Skin of body (tissue), 3 donors: ENCODE measurements at places on chromosomes 11 and 22. TPM values are rescaled to one million over a fixed set of nuclear protein-coding genes. Genes with fewer than 3 reads are reported as not detected.

DNA sequence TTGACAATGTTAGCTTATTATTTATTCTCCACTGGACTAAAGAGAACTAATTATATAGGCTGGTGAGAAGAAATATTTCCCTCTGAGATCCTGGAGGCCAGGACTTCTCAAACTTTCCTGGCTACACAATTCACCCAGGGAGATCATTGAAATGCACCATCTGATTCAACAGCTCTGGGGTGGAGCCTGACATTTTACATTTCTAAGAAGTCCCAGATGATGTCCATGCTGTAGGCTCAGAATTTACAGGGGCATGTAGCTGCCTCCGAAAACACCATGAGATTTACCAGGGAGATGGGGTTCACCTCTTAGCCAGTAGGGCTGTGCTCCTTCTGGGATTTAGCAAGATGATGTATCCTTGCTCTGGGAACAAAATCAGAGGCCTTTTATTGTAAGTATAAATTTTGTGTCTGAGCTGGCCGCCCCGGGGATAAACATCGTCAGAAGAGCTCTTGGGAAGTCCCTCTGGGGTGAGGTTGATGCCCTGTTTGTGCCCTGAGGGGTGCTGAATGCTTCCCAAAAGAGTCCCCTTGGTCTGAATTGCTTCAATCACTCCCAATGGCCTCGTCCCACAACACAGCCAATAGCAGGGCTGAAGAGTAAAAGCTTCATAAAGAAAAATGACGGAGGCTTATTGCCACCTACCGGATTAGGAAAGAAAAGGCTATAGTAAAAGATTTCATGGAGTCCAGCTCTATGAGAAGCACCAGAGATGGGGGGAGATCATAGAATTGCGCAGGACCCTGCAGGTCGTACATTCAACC lies 33.4 kb upstream of the API5 start:
- DNase-seq: peak; percentile 32

DNA sequence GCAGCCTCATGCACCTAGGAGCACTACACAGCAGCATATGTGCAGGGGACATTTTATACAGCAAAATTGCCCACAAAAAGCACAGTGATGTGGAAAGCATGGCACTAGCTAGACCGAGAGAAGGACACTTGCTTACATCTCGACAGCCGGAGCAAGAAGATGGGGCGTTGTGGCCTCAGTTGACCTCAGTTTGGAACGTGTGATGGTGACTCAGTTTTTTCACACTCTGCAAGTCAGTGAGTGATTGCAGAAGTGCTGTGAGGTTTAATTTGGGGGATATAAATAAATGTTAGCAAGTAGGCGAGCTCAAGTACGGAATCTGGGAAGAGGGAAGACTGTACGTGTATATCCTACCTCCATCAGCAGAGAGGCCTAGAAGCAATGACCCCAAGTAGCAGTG lies 23.3 kb downstream of the LRP5 start:
- DNase-seq: no peak

The LMO1 gene
- total RNA-seq: 3.6 TPM

DNA sequence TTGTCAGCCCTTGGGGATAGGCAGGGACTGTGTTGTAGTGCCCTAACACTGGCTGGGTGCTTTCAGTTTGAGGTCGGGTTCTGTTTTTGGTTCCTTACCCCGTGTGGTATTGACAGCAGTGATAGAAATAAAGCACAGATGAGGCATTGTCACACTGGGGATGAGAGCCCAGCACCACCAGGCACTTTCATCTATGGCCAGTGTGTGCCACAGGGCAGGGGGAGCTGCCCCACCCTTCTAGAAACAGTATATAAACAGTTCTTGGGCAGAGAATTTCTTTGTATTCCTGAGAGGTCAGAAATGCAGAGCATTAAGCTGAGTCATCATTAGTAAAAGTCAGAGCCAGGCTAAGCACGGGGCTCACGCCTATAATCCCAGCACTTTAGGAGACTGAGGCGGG lies 23.1 kb upstream of the CDC42EP2 start:
- DNase-seq: no peak

- DNase-seq: peak; percentile 10
Measured at GRCh38 chr22:37082251-37082873, 27.2 kb downstream of the TMPRSS6 start.

DNA sequence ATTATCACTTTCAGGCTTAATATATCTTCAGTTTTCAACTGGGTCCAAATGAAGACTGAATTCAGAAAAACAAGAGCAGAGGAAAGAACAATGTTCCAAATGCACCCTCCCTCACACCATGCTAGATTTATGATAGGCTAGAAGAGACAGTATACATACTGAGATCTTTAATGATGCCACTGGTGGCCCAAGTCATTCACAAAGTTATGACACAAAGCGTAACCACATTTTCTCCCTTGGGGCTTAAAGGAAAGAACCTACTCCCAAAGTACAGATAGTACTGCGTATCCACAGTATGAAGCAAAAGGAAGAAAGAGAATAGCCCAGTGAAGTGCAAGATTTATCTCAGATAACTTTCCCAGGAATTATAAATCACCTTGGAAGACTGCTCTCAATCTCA lies 10.9 kb upstream of the SOX6 start:
- DNase-seq: no peak

DNA sequence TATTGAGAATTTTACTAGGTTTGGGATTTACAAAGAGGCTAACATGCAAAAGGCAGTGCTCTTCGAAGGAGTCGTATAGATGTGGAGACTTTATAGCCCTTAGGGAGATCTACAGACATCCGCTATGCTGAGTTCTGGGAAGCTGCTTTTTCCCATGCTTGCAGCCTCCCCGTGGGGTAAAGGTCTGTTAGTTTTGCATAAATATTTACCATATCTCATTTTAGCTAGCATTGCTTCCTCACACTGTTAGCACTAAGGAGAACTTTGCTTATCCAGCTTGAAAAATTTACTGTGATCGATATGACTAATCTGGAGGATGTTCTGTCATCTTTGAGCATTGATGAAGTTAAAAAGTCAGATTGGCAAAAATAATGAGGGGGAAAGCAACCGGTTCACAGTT lies 18.6 kb downstream of the ARHGEF12 start:
- DNase-seq: no peak

DNA sequence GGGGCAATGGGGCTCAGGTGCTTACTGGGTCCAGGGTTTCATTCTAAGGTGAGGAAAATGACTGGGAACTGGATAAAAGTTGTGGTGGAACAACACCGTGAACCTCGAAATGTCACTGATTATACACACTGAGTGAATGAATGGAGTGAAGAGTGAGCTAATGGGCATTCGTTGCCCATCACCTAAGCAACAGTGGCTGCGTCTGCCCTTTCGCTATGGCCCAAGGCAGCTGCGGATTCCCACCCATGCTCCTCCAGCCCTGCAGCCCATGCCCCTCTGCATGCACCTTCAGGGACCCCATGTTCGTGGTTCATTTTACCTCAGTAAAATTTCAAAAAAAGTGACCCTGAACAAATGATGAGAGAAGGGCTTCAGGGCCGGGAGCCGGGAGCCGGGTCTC lies 196.3 kb downstream of the CTTN start:
- no peak for DNase-seq

DNA sequence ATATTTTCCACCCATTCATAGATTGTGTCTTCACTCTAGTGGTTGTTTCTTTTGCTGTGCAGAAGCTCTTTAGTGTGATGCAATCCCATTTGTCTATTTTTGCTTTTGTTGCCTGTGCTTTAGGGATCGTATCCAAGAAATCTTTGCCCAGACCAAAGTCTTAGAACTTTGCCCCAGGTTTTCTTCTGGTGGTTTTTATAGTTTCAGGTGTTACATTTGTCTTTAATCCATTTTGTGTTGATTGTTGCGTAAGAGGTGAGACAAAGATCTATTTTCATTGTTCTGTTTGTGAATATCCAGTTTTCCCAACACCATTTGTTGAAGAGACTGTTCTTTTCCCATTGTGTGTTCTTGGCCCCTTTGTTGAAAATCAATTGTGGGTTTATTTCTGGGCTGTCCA lies 6.4 kb downstream of the IL10RA start:
- no peak for DNase-seq

DNA sequence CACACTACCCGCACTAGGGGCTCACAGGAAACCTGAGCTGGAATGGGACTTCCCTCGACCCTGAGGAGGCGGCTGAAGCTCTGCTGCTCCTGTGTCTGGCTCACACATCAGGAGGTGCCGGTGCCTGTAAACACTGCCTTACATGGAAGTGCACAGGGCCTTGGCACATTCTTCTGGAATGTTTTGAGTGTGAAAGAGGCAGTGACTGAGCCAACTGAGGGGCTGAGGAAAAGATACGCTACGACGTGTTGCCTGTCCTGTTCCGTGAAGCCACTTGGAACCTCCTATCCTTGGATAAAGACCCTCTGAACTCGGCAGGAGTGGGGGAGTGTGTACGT lies 10.5 kb downstream of the TXN2 start:
- DNase-seq: no peak

GRCh38 chr11:99015634-99016454 lies 4.9 kb upstream of the CNTN5 start:
- DNase-seq: peak; percentile 49

The SCN3B gene
- 3.6 TPM for total RNA-seq

- no peak for DNase-seq
Measured at GRCh38 chr22:43847376-43848289, 14.7 kb downstream of the SULT4A1 start.

The IGLL1 gene
- total RNA-seq: 0.39 TPM

DNA sequence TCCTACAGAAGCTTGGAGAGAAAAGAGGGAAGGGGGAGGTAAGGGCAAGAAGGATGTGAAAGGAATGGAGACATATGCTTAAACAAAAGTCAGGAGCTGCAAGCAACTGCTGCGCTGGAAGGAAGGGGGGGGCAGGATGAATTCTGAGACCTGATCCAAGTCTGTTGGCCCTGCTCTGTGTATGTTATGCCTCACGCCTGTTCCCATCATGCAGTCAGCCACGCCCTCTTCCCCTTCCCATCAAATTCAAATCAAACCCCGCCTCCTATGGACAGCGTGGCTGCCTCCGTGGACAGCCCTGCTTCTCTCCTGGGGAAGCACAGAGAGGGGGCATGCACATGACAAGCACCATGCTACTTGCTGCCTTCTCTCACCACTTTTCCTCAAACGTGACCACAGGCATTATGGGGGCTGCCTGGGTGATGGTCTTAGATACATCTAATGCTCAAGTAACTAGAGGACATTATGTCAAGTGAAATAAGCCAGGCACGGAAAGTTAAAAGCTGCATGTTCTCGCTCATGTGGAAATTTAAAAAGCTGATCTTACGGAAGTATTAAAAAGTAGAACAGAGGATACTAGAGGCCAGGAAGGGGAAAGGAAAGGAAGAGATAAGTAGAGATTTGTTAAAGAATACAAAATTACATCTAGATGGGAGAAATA lies 45.8 kb upstream of the CYP2D6 start:
- DNase-seq: no peak

The C11orf87 gene
- 0.69 TPM for total RNA-seq

- DNase-seq: no peak
Measured at GRCh38 chr11:64499261-64500004, 91.6 kb upstream of the SLC22A12 start.

- no peak for DNase-seq
Measured at GRCh38 chr22:29987137-29987536, 93.1 kb upstream of the HORMAD2 start.

The MMP7 gene
- total RNA-seq: 3.6 TPM

DNA sequence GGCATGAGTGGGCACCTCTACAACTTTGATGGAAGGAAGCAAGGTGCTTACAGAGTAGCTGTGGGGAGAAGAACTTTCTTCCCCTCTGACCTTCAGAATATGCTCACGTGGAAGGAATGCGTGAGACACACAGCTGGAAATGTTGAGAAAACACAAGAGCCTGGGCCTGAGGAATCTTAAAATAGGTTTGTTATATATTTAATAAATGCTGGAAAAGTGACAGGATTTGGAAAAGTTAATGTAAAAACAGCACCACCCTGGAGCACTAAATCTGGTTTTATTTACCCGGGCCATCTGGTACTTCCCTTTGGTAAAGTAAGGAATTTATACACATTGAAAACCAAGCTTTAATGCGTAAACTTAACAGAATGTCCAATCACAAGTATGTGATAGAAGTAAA lies 14.0 kb upstream of the AMPD3 start:
- no peak for DNase-seq

The OR52E8 gene
- total RNA-seq: not detected

DNA sequence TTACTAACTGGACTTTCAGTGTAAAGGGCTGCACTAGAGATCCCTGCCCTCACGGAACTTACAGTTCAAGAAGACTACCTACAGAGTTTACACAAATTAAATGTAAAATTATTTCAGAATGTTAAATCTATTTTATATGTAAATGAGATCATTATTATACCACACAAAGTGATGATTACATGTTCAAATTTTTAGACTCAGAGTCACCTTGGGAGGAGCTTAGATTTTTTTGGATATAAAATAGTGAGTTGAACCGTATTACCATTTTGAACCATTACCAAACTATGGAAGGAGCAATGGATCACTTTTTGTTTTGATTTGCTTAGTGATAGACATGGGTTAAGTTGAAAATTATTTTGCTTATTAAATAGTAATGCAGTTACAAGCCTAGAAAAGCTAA lies 1.6 kb downstream of the IPO7 start:
- DNase-seq: no peak

DNA sequence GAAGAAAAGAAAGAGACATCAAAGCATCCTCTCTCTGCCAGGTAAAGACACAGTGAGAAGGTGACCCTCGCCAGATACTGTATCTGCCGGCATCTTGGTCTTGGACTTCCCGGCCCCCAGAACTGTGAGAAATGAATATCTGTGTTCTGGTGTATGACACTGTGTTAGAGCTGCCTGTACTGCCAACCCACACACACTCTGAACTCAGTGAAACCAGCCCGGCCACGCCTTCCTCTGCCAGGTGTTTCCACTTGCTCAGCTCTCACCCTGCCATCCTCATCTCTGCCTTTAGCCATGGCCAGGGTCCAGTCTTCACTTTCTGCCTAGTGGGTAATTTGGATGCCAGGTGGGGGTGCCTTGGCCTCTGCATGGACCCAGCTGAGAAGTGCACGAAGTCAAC lies 24.0 kb downstream of the CBX7 start:
- no peak for DNase-seq

The ISX gene
- not detected for total RNA-seq

- DNase-seq: no peak
Measured at GRCh38 chr11:60334005-60334620, 7.1 kb downstream of the MS4A6E start.

- DNase-seq: peak; percentile 44
Measured at GRCh38 chr22:44109416-44109815, 71.3 kb upstream of the PARVG start.

- DNase-seq: no peak
Measured at GRCh38 chr11:68550485-68550817, 89.9 kb downstream of the PPP6R3 start.

- no peak for DNase-seq
Measured at GRCh38 chr11:128304116-128304515, 283.2 kb downstream of the ETS1 start.

DNA sequence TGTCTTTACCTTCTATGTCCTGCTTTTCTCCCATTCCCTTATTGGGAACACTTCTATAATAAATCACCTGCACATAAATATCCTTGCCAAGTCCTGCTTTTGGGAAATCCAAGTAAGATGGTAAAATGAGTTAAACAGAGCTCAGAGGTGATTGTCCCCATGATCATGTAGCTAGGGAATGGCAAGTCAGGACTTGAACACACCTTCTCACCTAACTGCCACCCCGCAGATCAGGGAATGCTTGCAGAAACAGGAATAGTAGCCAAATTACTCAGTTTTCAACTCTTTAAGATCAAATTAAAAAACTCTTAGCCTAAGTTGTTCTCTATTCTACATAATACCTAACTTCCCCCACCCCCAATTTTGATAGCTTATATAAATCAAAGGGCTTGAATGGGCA lies 16.0 kb downstream of the OOSP3 start:
- DNase-seq: no peak

- DNase-seq: no peak
Measured at GRCh38 chr22:39661842-39662685, 91.5 kb downstream of the CACNA1I start.

The CABP4 gene
- total RNA-seq: 0.49 TPM
